ENCODE measurements at places on chromosomes 3 and 15. TPM values are rescaled to one million over a fixed set of nuclear protein-coding genes. Genes with fewer than 3 reads are reported as not detected.

The AP3S2 gene
- total RNA-seq: 52.9 TPM

The XIRP1 gene
- total RNA-seq: not detected

The RAB6B gene
- 0.37 TPM for total RNA-seq

The SNTN gene
- total RNA-seq: not detected

The MUC4 gene
- under 0.01 TPM for total RNA-seq

The SLC9C1 gene
- 0.14 TPM for total RNA-seq

The SENP7 gene
- 7.9 TPM for total RNA-seq

The GXYLT2 gene
- total RNA-seq: 34.8 TPM

The MFN1 gene
- total RNA-seq: 48.9 TPM

The RASGRP1 gene
- 0.37 TPM for total RNA-seq

The SAXO2 gene
- total RNA-seq: 0.65 TPM

The AMOTL2 gene
- total RNA-seq: 92.3 TPM

The SCN11A gene
- total RNA-seq: under 0.01 TPM

Data from smooth muscle cell of bladder (primary cell).